ENCODE measurements at places on chromosomes 1 and 21. TPM values are rescaled to one million over a fixed set of nuclear protein-coding genes. Genes with fewer than 3 reads are reported as not detected.

- no peak for DNase-seq
Measured at GRCh38 chr1:5410652-5411051, 581.6 kb downstream of the NPHP4 start.

DNA sequence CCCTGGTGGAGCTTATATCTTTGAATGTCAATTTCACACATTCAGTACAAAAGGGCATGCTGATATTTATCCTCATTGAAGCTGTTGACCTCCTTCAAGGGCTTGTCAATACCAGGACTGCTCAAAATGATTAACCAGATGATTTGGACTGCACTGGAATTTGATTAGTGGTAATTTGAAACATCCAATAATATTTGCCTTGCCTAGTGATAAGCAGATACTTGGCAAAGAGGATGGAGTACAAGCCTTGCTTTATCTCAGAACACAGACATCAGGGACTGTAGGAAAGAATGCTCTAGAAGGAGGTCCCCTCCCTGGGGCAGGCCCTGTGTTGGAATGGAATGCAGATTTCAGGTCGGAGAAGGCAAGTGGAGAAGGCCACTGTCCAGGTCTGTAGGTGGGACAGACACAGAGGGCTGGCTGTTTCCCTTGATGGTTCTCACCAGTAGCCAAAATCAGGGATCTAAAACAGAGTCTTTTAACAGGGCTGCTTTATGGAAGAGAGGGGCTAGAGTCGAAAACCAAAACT, 64.8 kb upstream of the ZNF648 start:
- DNase-seq, result no peak

GRCh38 chr21:16076465-16076864, 346.7 kb downstream of the USP25 start:
- DNase-seq, result no peak

The LAMB3 gene
- total RNA-seq, result 62.1 TPM

The SLC30A10 gene
- 11.3 TPM for total RNA-seq

DNA sequence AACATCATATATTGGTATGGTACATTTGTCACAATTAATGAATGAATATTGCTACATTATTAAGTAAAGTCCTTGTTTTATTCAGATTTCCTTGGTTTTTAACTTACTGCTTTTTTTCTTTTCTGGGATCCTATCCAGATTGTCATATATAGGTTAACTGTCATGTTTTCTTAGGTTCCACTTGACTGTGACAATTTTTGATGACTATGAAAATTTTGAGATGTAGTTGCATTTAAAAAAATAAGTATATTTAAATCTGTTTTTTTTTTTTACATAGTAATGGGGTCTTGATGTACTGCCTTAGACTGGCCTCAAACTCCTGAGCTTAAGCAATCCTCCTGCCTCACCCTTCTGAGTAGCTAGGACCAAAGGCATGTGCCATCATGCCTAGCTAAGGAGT, 76.8 kb downstream of the ATP6V1G3 start:
- no peak for DNase-seq

DNA sequence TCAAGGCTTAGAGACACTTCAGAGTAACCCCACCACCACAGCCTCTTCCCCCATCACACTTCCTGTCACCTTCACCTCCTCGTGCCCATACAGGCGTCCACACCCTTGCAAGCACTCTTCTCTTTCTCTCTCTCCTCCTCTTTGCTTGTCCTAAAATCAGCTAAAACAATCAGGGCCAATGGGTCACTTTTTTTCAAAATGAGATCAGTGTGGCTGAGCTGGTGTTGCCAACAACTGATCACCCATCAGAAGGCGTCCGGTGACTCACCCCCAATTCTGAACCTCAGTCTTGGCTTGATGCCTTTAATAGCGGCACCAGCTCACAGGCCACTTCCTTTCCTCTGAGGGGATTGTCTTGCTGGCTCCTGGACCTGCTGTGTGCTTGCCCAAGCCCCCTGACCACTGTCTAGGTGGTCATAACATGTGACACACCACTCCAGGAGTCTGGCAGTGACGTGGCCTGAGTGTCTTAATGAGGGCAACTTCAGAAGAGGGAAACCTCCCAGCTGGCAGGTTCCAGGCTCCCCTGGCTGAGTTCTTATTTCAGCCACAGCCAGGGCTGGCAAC, 1.6 kb downstream of the DRAXIN start:
- DNase-seq, result no peak

- DNase-seq, result no peak
Measured at GRCh38 chr1:162530307-162530987, 31.1 kb upstream of the UAP1 start.

DNA sequence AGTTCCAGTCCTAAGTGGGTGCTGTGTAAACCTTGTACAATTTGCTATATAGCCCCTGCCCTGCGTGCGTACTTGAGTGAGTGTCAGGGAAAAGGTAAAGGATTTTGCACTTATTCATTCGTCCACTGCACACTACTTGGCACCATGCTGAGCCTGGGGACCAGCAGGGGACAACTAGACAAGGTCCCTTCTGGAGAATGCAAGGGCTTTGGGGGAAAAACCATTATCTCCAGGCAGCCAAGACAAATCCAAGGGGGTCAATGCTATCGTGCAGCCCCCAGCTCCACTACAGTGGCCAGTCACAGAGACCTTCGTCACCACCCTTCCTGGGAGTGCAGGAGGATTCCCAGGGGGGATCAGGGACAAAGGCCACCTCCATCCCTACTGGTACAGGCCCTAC, 39.7 kb downstream of the MATN1 start:
- no peak for DNase-seq

- DNase-seq, result no peak
Measured at GRCh38 chr1:33381977-33382376, 48.9 kb downstream of the PHC2 start.

DNA sequence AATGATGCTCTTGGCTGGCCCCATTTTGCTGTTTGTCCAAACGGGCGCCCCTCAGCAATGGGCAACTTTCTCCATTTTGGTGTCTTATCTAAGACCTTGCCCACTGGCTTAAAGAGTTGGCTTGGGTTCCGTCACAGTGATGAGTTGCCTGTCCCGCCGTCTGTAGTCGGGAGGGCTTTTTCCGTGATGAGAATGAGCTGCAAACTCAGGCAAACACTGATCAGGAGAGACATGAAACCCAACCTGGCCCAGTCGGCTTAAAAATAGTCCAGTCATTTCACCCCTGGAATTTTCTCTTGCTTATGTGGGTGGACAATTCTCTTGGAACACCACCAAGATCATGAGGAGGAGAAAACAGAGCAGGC, 79.3 kb downstream of the ST6GALNAC3 start:
- no peak for DNase-seq

DNA sequence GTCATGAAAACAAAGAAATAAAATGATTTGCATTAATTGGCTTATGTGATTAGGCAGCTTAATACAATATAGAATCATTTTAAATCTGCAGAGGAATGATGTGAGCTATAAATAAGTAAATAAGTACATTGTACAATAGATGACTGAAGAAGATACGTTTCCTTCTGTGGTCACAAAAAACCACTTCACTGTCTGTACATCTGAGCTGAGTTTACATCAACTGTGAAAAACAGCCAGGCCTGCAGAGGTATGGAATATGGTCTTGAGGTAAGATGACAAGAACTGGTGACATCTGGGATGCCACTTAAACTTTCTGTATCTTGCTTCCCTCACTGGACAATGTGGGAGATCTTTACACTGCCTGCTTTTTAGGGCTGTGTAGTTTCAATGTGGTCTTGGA, 130.0 kb upstream of the BEND5 start:
- no peak for DNase-seq

DNA sequence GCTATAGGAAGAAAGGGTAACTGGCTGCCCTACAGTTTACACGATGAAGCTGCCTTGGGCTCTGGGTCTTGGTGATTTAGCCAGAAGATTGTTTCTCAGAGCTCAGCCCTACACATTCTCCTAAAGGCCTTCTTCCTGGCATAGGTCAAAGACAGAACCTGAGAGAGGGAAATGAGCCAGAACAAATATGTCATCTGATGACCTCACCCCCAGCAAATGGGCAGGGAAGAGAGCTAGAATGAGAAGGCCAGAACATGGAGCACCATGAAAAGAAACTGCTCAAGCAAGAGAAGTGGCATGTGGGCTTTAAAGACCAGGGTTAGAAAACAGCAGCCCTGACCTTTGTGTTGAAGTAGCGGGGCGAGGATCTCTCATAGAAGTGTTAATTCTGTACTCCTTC, 5.5 kb upstream of the ILDR2 start:
- no peak for DNase-seq

- no peak for DNase-seq
Measured at GRCh38 chr1:67432745-67433144, 2.5 kb upstream of the SERBP1 start.

DNA sequence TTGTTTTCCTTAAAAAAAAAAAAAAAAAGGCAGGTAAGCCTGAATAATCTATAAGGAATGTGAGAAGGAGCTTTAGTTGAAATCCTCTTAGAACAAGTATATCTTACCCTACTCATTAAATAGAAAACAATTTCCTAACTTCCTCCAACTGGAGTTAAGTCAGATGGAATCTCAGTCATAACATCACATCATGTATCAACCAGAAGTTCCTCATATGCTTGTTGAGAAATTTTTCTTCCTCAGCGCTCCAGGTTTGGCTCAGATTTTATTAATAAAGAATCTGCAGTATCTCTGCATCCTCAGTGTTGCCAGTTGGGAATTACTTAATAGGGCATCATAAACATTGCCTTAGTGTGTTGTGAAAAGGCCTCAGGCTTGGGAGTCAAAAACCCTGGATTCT, 37.6 kb downstream of the DUSP10 start:
- no peak for DNase-seq

GRCh38 chr1:64608651-64609048, 136.2 kb upstream of the RAVER2 start:
- no peak for DNase-seq

DNA sequence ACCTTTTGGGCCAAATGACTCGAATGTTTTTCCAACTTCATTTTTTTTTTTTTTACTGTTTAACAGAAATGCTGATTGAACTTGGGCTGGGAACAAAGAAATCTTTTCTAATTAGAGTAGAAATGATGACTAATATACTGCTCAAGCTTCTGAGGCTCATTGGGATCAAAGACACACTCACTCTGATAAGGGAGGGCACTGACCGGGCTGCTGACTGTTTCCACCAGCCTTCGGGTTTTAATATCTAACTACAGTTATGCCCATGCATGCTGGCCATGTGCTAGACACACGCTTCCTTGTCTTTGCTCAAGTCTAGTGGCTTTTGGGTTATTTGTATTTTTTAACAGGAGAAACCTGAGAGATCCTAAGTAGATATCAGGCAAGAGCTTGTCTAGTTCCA, 16.8 kb downstream of the ZBTB18 start:
- DNase-seq, result no peak
